ENCODE measurements at places on chromosomes 7 and 10.
A peak's percentile ranks its signal among the peaks of the same experiment; 100 is the strongest.

GRCh38 chr7:88042157-88042556 lies 108.1 kb downstream of the ADAM22 start:
- DNase-seq, result no peak

DNA sequence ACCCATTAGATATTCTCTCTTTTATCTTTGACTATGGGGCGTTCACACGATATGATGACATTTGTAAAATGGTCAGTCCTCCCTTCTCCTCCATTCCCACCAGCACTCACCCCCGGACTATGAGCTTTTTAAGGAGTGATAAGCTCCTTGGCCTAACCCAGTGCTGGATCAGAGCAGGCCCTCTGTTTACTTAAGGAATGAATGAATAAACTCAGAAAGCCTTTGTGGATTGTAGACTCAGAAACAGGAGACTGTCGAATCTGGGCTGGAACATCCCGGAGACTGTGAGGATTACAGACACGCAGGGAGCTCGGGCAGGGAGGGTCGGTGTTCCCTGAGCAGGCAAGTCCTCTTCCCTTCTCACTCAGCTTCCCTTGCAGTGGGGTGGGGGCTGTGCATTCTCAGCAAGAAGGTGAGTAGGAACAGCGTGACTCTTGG lies 6.8 kb upstream of the ZCCHC24 start:
- DNase-seq, result no peak

GRCh38 chr7:156080596-156080995 lies 268.3 kb upstream of the SHH start:
- DNase-seq, result no peak

- no peak for DNase-seq
Observed at GRCh38 chr7:34309116-34309515, 348.9 kb upstream of the NPSR1 start.

DNA sequence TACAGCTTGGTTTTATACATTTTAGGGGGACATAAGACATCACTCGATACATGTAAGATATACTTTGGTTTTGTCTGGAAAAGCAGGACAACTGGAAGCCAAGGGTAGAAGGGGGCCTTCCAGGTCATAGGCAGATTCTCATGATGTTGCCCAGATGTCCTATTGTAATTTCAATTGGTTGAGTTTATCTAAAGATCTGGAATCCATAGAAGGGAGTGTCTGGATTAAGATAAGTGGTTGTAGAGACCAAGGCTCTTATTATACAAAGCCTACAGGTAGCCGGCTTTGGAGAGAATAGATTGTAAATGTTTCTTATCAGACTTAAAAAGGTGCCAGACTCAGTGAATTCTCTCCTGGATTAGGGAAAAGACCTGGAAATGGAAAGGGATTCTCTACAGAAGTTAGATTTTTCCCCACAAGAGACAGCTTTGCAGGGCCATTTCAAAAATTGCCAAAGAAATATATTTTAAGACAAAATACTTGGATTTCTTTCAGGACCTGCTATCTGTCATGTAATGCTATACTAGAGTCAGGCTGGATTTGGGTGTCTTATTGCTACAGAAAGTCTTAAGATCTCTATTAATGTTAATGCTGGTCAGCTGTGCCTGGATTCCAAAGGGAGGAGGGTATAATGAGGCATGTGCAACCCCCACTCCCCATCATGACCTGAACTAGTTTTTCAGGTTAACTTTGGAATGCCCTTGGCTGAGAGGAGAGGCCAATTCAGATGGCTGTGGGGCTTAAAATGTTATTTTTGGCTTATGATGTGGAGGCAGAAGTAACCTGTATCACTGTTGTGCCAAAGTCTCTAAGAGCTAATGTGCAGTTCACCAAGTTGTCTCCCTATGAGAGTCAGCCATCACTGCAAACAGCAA lies 511.1 kb upstream of the C7orf33 start:
- DNase-seq, result no peak

DNA sequence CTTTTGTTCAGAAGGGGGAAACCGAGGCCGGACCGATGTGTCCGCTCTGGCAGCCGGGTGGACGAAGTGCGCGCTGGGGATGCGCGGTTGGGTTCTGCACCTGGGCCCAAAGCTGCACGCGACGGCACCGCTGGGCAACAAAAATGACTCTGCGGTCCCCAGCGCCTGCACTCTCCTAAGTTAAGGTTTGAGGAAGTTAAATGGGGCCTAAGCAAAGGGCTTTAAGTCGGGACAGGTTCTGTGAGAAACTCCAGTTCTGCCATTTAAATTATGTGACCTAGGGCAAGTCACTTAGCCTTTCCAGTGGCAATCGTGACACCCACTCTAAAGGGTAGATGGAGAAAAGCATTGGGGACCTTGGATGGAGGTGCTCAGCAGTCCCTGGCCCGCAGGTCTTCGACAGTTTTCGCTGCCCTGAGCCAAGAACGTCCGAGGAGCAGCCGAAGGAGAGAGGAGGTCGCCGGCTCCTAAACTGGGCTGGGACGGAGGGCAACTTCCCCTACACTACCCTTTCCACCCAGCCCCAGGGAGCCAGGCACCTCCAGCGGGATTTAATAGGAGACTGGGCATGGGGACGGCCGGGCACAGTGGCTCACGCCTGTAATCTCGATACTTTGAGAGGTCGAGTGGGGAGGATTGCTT lies 534 bp upstream of the ACBD5 start:
- peak; percentile 14 for DNase-seq

DNA sequence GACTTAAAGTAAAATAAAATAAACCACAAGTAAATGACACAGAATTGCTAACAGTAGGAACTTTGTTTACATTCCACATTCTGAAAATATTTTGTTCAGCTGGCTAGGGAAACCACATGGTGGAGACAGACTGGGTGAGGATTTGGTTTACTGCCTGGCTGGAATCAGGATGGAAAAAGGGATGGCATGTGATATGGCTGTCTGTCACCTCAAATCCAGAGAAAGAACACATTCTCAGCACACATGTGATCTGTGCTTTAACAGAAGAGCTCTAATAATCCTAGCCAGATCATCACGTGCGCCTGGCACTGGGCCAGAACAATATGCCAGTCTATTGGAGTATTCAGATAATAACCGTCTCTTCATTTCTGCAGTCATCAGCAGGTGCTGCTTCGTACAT lies 90.9 kb upstream of the PIP4K2A start:
- peak; percentile 63 for DNase-seq

- peak; percentile 60 for DNase-seq
Observed at GRCh38 chr7:3301831-3302618, 973 bp downstream of the SDK1 start.

GRCh38 chr10:44382981-44383748 lies 1.7 kb downstream of the CXCL12 start:
- no peak for DNase-seq

- DNase-seq, result no peak
Observed at GRCh38 chr10:117140525-117140902, 2.4 kb upstream of the VAX1 start.

GRCh38 chr10:5919568-5919967 lies 29.5 kb downstream of the FBH1 start:
- no peak for DNase-seq

GRCh38 chr10:17643339-17643754 lies 604 bp upstream of the STAM start:
- DNase-seq, result no peak

DNA sequence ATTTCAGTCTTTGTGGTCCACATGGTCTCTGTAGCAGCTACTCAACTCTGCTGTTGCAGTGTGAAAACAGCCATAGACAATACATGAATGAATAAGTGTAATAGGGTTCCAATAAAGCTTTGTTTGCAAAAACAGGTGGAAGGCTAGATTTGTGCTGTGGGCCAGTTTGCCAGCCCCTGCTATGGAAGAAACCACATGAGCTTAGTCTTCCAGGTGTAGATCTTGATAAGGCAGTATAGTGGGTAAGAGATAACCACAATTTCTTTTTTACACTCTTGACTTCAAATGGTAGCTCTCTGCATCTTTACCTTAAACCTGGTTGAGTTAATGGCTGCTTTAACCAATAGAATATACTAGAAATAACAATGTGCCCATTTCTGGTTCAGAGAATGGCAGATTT lies 135.0 kb upstream of the PALS2 start:
- DNase-seq, result no peak

GRCh38 chr10:117944676-117945447 lies 101.9 kb downstream of the RAB11FIP2 start:
- no peak for DNase-seq

- DNase-seq, result no peak
Observed at GRCh38 chr10:113933894-113934532, 79.6 kb downstream of the NHLRC2 start.

GRCh38 chr7:32175099-32175498 lies 104.9 kb upstream of the PDE1C start:
- no peak for DNase-seq

DNA sequence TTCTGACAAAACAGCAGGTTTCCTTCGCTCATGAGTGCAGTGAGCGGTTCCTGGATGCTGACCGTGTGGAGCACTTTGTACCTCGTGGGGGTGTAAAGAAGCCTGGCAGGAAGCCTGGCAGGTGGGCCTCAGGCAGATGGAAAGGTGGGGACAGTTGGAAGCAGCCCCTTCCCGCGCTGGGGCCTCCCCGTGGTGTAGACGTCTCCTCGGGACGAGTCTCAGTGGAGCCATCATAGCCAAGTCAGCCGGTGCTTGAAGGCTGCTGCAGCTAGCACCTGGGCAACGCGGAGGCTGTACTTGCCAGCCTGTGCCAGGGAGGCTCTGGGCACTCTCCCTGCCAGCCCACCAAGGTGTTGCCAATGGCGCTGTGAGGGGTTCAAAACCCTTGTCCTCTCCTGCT lies 154.5 kb downstream of the WDR37 start:
- no peak for DNase-seq
